Bladder microvascular endothelial cell (primary cell): ENCODE measurements at places on chromosomes 3 and 15. TPM values are rescaled to one million over a fixed set of nuclear protein-coding genes. Genes with fewer than 3 reads are reported as not detected.

The GMPPB gene
- total RNA-seq = 22.8 and 39.5 TPM in 2 replicates

The NCK1 gene
- 99.9 and 140 TPM in 2 replicates for total RNA-seq

The IQCF5 gene
- total RNA-seq = not detected in 2 replicates

The CHRM5 gene
- total RNA-seq = 0.31 TPM in 1 of 2 replicates, not detected in the other

The TFG gene
- total RNA-seq = 33.8 and 61.0 TPM in 2 replicates

The GPR27 gene
- total RNA-seq = not detected in 2 replicates

The ERICH6 gene
- total RNA-seq = 0.06 TPM in 1 of 2 replicates, not detected in the other

The SCAANT1 gene
- not detected in 2 replicates for total RNA-seq

The MRPS25 gene
- total RNA-seq = 9.2 and 19.4 TPM in 2 replicates

The CDC25A gene
- total RNA-seq = 10.8 and 11.6 TPM in 2 replicates

The ROBO2 gene
- under 0.01 and 0.06 TPM in 2 replicates for total RNA-seq

The ABCF3 gene
- 38.5 and 54.1 TPM in 2 replicates for total RNA-seq

The RAD51 gene
- 9.6 and 9.9 TPM in 2 replicates for total RNA-seq

The CPN2 gene
- not detected in 2 replicates for total RNA-seq

The TRANK1 gene
- total RNA-seq = 7.0 and 12.0 TPM in 2 replicates

The ADCY5 gene
- 0.06 TPM in 1 of 2 replicates, not detected in the other for total RNA-seq

The CSPG5 gene
- 0.16 and 1.4 TPM in 2 replicates for total RNA-seq

The GOLGA8S gene
- total RNA-seq = under 0.01 TPM in 1 of 2 replicates, not detected in the other

The CLRN1 gene
- total RNA-seq = not detected in 2 replicates

The C3orf20 gene
- not detected in 2 replicates for total RNA-seq

The UCN2 gene
- not detected in 2 replicates for total RNA-seq

The SYNPR gene
- not detected in 2 replicates for total RNA-seq

The TM4SF18 gene
- 248 and 498 TPM in 2 replicates for total RNA-seq

The RLBP1 gene
- not detected in 2 replicates for total RNA-seq

The THRB gene
- total RNA-seq = under 0.01 TPM in 2 replicates

The SST gene
- not detected in 2 replicates for total RNA-seq

The CHCHD6 gene
- 4.5 and 6.2 TPM in 2 replicates for total RNA-seq

The FSTL1 gene
- 222 and 671 TPM in 2 replicates for total RNA-seq

The IGSF11 gene
- total RNA-seq = 0.13 TPM in 1 of 2 replicates, not detected in the other

The PROK2 gene
- not detected in 2 replicates for total RNA-seq

The FAM219B gene
- total RNA-seq = 29.6 and 44.9 TPM in 2 replicates

The DCUN1D1 gene
- total RNA-seq = 13.3 and 32.7 TPM in 2 replicates

The RYR3 gene
- total RNA-seq = under 0.01 TPM in 1 of 2 replicates, not detected in the other
